ENCODE measurements at places on chromosomes 4 and X.

DNA sequence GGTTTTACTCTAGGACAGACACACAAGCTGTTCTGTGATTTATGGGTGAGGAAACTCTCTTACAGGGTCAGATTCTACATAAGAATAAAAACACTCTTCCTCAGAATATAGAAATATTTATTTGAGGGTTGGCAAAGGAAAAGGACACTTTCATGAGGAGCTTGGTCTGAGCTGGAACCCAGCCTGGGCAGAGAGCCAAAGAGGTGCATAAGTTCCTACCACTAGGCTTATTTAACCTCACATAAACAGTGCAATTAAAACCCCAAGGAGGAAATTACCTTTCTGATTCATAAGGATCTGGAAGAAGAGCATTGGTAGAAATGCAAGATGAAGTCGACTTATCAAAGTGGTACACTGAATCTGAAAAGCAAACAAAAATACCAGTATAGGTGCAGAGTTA is 32.9 kb downstream of the SETD7 start:
- DNase-seq, result no peak

DNA sequence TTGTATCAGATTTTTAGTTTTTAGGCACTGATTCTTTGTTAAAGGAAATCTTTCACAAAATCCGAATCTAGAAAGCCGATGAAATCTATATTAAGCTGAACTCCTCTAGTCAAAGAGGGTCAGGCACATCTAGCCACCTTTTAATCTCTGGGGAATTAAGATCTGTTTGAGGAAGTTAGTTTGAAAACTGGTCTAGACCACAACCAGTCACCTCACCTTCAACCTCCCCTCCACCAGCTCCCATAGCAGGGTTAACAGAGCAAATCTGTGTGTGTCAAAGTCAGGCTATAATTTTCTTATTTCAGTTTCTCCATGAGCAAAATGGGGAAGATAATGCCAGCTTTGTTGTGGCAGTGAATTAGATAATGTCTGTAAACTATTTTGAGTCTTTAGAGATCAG is 110.0 kb upstream of the IGFBP7 start:
- DNase-seq, result no peak

DNA sequence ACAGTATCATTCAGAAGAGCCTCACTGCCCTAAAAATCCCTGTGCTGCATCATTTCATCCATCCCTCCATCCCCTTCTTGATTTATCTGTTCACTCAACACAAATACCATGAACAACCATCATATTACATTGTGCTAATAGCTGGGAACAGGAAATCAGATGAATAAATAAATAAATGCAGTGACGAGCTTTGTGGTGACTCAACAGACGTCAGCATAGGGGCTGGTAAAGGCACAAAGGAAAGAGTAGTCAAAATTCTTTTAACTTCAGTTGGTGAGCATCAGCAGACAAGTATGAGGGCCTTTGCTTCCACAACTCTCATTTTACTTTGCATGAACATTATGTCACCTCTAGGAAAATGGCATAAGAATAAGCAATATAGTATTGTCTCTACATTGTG is 65.5 kb downstream of the EDNRA start:
- DNase-seq, result no peak

GRCh38 chrX:19152762-19153161 is 30.5 kb upstream of the ADGRG2 start:
- DNase-seq, result no peak

DNA sequence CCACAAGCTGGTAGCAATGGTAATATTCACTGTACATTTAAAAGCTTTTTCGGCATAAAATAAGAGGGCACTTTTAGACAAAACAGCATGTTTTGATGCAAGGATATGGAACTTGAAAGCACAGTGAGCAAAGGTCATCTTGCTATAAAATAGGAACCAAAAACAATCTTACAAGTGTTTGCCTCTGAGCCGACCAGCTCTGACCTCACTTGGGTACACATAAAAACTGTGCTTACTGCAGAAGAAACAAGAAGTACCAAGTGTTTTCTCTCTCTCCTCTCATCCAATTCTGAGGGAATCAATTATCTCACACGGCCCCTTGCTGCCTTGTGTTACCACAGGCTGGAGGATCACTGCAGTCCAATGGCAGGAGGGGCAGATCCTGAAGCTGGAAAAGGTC is 4.8 kb upstream of the IQSEC2 start:
- no peak for DNase-seq

GRCh38 chrX:15143050-15143824 is 126.6 kb downstream of the ASB9 start:
- peak; percentile 47 for DNase-seq

DNA sequence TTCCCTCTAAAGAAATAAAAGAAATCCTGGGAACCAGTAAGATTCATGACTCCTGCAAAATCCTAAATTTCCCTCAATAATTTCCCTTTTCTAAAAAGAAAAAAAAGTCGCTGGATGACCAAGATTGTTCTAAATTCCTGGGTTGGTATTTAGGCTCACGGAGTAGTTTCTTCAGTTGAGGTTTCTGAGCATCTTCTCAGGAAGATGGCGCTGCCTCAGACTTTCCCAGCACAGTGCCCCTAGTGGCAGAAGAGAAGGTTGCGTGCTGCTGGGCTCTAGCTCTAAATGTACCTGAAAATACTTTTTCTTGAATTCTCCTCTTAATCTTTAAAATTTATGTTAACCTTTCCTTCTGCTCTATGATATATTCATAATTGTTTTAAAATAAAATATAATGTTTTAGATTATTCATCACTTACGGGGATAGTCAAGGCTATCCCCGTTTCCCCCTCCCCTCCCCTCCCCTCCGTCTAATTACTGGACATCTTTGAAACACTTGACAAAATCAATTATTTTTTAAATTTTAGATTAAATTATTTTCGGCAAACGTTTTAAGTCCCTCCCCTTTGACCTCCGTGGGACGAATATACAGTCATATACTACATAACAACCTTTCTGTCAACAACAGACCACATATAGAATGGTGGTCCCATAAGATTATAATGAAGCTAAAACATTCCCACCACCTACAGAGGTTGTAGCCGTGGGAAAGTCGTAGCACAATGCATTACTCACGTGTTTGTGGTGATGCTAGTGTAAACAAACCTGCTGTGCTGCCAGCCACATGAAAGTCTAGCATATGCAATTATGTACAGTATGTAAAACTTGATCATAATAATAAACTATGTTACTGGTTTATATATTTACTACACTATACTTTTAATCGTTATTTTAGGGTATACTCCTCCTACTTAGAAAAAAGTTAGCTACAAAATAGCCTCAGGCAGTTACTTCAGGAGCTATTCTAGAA is 41.0 kb upstream of the GATB start:
- DNase-seq, result peak; percentile 24

DNA sequence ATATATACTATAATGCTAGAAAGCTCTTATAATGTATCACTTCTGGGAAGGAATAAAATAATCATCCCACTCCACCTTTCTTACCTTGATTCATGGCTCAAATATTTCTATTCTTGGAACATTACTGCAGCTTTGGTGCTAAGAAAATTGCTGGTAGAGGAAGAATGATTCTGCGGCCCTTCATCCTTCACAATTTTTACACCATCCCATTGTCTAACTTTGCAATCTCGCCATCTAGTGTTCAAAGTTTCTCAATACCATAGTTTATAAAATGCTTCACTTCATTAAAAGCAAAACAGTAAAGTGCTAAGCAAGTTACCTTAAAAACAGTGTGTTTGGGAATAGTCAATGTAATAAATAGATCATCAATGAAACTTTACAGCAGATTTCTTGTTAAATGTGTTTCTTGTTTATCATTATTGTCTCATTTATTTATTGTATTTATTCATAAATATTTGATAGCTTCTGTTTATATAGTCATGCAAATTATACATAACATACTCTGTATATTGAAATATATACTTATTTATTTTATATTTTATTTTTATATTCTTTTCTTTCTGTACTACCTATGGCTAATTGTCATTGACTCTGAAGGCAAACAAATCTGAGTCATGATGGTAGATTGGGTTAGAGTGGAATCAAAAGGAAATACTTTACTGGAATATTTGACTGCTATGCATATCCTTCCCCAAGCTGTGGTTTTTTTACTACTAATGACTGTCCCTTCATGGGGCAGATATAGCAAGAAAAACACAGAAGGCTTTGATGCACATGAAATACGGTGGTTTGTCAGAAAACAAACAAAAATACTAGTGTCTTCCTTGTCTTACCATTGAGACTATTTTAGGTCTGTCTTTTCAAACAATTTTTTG is 390.7 kb downstream of the MAPK10 start:
- no peak for DNase-seq

GRCh38 chrX:15977644-15978043 is 123.0 kb upstream of the AP1S2 start:
- no peak for DNase-seq

DNA sequence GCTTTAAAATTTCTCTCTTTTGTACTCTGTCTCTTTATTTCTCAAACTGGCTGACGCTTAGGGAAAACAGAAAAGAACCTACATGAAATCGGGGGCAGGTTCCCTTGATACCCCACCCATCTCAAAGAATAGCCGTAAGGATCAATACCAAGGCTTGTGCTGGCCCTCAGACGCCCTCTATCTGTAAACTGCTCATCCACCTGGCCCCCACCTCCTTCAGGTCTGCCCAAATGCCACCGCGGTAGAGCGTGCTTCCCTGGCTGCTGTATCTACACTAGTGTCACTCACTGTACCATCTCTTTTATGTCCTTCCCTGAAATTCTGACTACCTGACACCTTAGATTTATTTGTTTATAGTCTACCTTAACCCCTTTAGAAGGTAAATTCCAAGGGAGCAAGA is 62.8 kb downstream of the SMIM20 start:
- DNase-seq, result no peak

Measured in stimulated activated CD4-positive, alpha-beta T cell treated with anti-CD3 and anti-CD28 coated beads, Interleukin-15, amount 100 ng/mL, for 48 hours (primary cell).